Activated CD4-positive, alpha-beta T cell treated with anti-CD3 and anti-CD28 coated beads, Interleukin-2, amount 50 U/mL, for 24 hours (primary cell): ENCODE measurements at places on chromosomes 12 and 14.
A peak's percentile ranks its signal among the peaks of the same experiment; 100 is the strongest.

- no peak for DNase-seq
Observed at GRCh38 chr14:100096656-100097055, 31.4 kb downstream of the EVL start.

GRCh38 chr12:99029511-99030271 lies 384.6 kb downstream of the APAF1 start:
- DNase-seq, result no peak

DNA sequence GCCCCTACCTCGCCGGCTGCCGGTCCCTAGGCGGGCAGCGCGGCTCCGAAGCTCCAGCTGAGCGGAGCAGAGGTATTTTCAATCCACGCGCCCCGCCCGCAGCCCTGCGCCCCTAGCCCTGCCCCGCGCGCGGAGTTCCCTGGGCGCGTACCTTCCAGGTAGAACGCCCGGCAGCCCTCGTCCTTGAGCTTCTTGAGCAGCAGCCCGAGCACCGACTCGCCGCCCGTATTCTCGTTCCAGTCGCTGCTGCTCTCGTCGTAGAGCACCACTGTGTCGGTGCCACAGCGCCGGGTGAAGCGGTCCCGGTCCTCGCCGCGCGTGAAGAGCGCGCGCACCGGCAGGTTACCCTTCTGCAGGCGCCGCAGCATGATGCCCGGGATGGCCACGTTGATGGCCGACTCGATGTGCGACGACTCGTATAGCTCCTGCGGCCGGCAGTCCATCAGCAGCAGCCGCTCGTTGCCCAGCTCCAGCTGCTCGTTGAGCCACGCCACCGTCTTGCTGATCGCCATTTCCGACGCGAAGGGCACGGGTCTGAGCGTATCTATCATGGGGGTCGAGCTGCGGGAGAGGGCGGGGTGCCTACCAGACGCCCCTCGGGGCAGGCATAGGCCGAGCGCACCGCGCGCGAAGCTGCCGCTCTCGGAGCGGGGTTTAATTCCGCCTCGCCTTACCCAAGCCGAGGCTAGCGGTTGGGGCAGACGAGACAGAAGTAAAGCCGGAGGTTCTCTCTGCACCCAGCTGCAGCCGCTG lies 636 bp downstream of the DUSP6 start:
- DNase-seq, result peak; percentile 11

GRCh38 chr12:79451365-79451764 lies 239.4 kb downstream of the PAWR start:
- no peak for DNase-seq

DNA sequence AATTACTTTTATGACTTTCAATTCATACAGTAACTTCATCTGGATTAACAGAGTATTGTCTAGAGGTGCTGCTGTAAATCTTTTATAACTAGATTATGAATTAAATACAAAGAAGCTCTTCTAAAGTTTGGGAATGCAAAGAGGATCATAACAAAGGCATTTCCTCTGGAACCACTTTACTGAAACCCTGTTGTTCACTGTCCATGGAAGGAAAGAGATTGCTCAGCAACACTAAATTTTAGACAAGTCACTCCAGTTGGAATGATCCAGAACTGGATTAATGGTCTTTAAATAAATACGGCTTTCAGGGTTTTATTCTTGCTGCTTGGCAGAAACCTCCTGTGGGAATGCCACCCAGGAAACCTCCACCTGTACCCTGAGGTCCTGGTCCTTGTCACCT lies 250.6 kb downstream of the KSR2 start:
- no peak for DNase-seq

GRCh38 chr14:78746086-78746595 lies 576.0 kb downstream of the NRXN3 start:
- DNase-seq, result no peak

- no peak for DNase-seq
Observed at GRCh38 chr14:90547968-90548367, 151.1 kb downstream of the CALM1 start.

- no peak for DNase-seq
Observed at GRCh38 chr12:80291108-80291754, 152.8 kb upstream of the PTPRQ start.

GRCh38 chr14:101891471-101891870 lies 72.9 kb upstream of the DYNC1H1 start:
- DNase-seq, result no peak

DNA sequence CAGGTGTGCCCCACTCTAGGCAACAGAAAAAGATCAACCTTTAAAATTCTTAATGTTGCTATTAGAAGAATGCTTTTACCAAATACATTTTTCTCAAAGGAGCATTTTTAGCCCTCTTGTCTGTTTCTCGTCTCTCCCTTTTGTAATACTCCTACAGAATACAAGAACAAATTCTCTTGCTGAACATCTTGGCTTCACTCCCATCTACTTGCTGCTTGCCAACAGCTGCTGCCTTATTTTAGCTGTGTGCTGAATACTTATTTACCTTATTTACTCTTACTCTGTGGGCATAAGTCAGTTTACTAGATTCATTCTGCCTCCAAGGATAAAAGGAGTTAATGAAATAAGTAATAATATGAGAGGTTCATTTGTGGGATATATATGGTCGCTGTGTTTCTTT lies 70.8 kb downstream of the POLR3B start:
- no peak for DNase-seq

- no peak for DNase-seq
Observed at GRCh38 chr12:6840761-6841515, at the start of gene GNB3. GNB3 (plus strand) TSS chr12:6840925; CDS start chr12:6841288, 363 bp downstream.
